ENCODE measurements at places on chromosomes 7 and 10. TPM values are rescaled to one million over a fixed set of nuclear protein-coding genes. Genes with fewer than 3 reads are reported as not detected.

PRLHR gene
- not detected for total RNA-seq

ACSM6 gene
- total RNA-seq: not detected

CTNNA3 gene
- 36.1 TPM for total RNA-seq

DNA sequence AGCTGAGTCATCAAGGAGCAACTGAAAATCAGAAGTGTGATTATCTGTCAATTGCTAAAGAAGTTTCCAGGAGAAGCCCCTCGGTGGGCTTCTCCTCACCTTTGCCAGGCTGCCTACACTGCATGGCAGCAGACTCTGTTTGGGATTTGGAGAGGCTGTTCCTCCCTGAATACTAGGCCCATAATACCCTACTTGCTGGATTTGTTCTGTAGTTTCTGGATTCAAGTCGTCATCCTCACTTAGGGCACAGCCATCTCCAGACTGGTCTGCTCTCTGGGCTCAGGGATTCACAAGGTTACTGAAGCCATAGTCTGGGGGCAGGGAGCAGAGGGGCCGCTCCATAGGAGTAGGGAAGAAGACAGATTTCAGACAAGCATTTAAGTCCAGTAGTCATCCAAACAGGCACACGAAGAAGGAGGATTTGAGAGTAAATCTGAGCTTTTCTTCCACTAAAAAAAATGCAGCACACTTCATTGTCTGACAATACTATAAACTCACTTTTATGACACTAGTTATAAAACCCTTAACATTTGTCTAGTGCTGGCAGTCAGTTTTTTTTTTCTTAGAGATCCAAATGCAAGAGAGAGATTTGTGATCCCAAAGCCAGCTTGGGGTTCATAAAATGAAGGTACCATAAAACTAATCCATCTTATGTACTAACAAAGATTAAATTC, 723.3 kb downstream of the GRID1 start:
- no peak for DNase-seq

DNA sequence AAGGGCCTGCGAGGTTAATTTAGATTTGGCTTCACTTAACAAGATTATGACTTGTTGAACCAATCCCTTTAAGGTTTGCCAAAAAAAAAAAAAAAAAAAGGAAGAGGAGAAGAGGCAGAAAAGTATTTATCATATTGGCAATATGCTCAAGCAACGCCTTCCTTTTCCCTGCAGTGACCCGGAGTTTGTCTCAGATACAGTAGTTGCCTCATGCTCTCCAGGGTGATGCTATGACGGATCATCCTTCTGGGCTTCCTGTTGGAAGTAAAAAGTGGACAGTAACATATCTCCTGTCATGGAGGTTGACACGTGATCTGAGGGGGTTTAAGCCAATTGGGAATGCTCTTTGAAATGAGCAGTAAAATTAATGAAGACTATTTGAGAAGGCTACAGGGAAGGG, 117.3 kb downstream of the BMPER start:
- DNase-seq: no peak

Measured in tibial nerve (tissue), 4 donors.